Right renal pelvis (tissue), 4 donors: ENCODE measurements at places on chromosomes 3 and 15. TPM values are rescaled to one million over a fixed set of nuclear protein-coding genes. Genes with fewer than 3 reads are reported as not detected.

DUOX1 gene
- 2.4 TPM for polyA plus RNA-seq

RAB8B gene
- 35.8 TPM for polyA plus RNA-seq

CISH gene
- polyA plus RNA-seq: 31.7 TPM

MCTP2 gene
- 20.2 TPM for polyA plus RNA-seq

CHRFAM7A gene
- 2.5 TPM for polyA plus RNA-seq

ASB14 gene
- polyA plus RNA-seq: 0.77 TPM

ATP13A5 gene
- polyA plus RNA-seq: not detected

EPHB3 gene
- 29.6 TPM for polyA plus RNA-seq

PLSCR5 gene
- polyA plus RNA-seq: not detected

DNAJA4 gene
- 21.2 TPM for polyA plus RNA-seq

HIGD2B gene
- not detected for polyA plus RNA-seq

CLDN16 gene
- polyA plus RNA-seq: 45.0 TPM

PLA1A gene
- polyA plus RNA-seq: 7.2 TPM

ERC2 gene
- 3.4 TPM for polyA plus RNA-seq

NTRK3 gene
- 14.1 TPM for polyA plus RNA-seq

WDR93 gene
- 2.4 TPM for polyA plus RNA-seq

RBP2 gene
- polyA plus RNA-seq: not detected

FBXO40 gene
- 0.01 TPM for polyA plus RNA-seq

CCR1 gene
- polyA plus RNA-seq: 1.5 TPM

NOX5 gene
- 0.89 TPM for polyA plus RNA-seq

GOLGA8R gene
- 4.8 TPM for polyA plus RNA-seq

SCN11A gene
- polyA plus RNA-seq: 0.90 TPM

PLOD2 gene
- 174 TPM for polyA plus RNA-seq
